Stimulated activated CD4-positive, alpha-beta T cell treated with anti-CD3 and anti-CD28 coated beads, Interleukin-1b, Interleukin-23, amount 100 ng/mL, for 24 hours (primary cell): ENCODE measurements at places on chromosomes 1 and 21.

GRCh38 chr1:228517655-228518054, 30.5 kb downstream of the RNF187 start:
- no peak for DNase-seq

- DNase-seq: no peak
These were observed 34.4 kb upstream of the NRDC start for GRCh38 chr1:51912881-51913280.

- DNase-seq: no peak
These were observed 1.2 kb downstream of the RSRP1 start for GRCh38 chr1:25245809-25246599.

DNA sequence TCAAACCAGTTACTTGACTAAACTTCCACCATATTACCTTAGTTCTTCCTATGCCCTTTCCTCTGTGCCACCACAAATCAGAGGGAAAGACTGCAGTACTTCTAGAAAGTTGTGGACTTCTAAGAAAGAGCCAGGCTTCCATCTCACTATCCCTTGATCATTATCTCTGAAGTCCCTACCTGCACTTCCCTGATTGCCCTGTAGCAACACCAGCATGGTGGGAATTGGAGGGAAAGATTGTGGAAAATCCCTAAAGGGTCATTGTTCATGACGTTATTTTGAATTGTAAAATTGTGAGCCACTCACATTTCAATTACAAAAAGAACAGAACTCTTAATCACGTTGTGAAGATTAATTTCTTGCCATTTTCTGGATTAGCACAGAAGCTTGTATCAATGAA, 23.4 kb upstream of the KIAA1614 start:
- DNase-seq: no peak

DNA sequence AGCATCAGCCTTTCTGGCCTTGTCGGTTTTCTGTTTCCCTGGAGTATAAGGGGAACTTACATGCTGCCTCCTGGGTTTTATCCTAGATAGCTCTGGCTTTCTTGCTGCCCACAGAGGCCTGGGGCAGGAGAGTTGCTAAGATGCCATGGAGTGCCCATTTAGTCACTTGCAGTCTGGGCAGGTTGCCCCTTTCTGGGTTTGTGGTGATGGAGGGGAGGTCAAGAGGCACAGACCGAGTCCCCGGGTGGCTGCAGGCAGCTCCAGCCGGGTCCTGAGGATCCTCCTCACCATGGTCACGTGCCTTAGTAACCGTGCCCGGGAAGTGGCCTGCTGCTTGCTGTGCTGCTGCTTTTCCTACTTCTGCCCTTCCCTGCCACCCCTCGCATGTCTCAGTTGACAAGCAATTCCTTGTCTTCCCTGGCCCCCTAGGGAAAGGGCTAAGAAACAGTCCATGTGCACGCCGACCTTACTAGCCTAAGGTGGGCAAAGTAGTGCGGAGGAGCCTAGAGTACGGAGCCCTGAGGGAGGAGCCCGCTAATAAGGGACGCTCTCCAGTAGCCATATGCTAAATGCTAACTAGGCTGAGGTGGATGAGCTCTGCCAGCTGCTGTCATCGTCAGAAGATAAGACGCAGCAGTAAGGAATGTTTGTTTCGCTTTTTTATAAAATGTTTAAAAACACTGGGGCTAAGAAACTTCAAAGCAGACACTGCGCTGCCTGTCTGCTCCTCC, 34.8 kb downstream of the CLCA1 start:
- no peak for DNase-seq

GRCh38 chr1:63663301-63663700, 70.1 kb downstream of the PGM1 start:
- DNase-seq: no peak

GRCh38 chr1:176719447-176719846, 256.5 kb downstream of the PAPPA2 start:
- DNase-seq: no peak

DNA sequence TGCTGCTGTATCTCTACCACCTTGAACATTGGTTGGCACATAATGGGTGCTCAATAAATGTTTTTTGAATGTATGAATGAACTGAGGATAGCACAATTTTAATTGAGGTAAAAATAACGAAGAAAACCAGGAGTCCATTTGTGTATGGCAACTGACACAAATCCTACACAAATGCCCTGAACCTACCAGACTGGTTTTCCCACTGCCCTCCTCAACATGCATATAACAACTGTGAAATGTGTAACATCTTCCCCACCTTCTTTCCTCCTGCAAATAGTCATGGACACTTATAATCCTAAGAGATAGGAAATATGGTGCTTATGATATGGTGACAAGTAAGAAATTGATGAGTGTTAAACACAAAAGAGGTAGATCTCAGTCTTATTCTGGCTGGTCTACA, 9.9 kb upstream of the LMO4 start:
- DNase-seq: no peak

- DNase-seq: no peak
These were observed 3.1 kb downstream of the C1orf198 start for GRCh38 chr1:230865062-230865817.

- DNase-seq: no peak
These were observed 10.1 kb downstream of the CCDC27 start for GRCh38 chr1:3762151-3762872.

GRCh38 chr21:30340714-30341573, 3.5 kb upstream of the KRTAP27-1 start:
- DNase-seq: no peak

GRCh38 chr1:26287033-26287711, 7.3 kb downstream of the SH3BGRL3 start:
- DNase-seq: no peak

DNA sequence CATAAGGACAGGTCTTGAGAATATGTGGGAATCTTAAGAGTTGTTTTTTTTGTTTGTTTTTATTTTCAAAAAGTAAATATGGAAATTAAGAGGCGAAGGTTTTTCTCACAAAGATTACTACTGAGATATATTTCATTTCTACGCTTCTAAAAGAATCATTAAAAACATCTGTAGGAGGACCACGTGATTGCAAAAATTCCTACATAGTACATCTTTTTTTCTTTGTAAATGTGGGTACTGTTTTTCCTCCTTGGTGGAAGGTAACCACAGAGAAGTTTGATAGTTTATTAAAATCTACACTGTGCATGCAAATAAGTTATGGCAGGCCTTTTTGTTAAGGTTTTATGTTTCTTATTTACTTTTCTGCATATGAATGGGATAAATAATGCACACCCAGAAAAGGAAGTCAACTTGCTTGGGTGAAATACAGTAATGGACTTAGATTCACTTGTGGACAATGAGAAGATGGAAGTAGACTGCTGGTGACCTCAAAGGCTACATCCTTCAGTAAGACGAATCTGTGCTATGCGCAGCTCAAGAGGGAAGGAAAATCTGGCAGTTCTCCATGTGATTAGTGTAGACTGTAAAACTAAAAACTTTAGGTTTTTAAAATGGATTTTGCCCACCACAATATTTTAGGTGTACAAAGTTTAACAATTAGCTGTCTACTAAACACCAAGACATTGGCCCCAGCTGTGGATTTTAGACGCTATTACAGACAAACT, 2.0 kb downstream of the AK5 start:
- no peak for DNase-seq

GRCh38 chr1:214660900-214661299, 57.9 kb downstream of the CENPF start:
- no peak for DNase-seq

DNA sequence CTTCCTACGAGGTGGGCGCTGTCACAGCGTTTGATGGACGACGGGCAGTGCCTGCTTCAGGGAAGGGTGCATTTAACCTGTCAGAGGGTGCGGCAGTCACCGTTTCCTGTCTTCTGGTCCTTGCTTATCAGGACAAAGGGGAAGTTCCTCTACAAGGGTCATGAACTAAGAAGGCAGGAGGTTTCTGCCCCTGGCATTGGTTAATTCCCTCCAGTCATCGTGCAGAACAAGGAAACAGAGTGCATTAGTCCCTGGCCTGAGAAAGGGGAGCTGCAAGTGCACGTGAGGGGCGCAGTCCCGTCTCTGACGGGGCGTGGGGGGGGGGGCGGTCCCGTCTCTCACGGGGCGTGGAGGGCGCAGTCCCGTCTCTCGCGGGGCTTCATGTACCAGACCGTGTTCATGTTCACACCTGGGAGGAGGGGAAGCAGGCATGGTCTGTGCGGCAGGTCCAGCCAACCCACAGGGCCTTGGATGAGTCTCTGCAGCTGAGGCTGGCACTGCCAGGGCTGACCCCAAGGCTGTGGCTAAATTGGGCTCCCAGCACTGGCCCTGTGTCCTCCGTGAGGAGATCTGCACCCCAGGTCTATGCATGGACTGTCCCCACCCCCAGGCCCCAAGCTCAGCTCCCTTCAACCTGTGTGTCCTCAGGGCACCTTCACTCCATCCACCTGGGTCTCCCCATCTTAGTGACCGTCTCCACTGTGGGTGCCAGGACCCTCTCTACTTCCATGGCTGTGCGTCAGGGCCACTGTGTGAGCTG, 89.2 kb upstream of the COL6A1 start:
- no peak for DNase-seq

DNA sequence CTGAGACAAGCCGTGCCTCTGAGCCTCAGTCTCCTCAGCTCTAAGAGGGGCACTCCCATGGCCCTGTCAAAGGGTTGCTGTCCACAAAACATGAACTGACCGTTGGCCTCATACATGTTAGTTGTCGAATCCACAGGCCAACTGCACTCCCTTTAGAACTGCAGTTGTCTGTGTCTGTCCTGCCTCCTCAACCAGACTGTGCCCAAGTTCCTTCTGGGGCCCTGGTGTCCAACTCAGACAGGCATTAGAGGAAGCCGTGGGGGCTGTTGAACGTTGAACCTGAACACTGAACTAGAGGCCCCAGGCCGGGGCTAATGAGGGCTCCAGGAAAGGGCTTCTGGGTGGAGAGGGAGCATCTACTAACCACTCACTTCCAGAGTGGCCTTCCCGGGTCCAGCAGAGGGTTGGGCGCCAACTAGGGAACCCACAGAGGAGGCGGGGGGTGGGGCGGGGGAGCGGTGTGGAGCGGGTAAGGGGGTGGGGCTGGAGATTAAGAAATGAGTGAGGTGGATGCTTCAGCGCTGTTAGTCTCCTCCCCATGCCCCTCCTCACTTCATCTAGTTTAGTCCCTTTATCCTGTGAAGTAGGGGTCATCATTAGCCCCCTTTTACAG, at the start of gene RAB42:
Gene RAB42 (plus strand): TSS at position 558 of the 613 bp plus-strand sequence. CDS start 247 bp downstream, outside the sequence.
- no peak for DNase-seq

GRCh38 chr21:44837537-44837936, 19.7 kb upstream of the SUMO3 start:
- DNase-seq: no peak

- DNase-seq: no peak
These were observed 45.8 kb downstream of the NR5A2 start for GRCh38 chr1:200073286-200073637.

DNA sequence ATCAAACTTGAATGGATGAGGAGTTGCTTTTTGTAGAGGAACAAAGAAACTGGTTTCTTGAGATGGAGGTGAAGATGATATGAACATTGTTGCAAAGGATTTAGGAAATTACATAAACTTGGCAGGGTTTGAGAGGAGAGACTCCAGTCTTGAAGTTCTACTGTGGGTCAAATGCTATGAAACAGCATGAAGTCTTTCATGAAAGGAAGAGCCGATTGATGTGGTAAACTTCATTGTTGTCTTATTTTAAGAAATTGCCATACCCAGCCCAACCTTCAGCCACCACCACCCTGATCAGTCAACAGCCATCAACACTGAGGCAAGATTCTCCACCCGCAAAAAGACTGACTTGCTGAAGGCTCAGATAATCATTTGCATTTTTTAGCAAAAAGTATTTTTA, 52.2 kb downstream of the SIPA1L2 start:
- no peak for DNase-seq

- DNase-seq: no peak
These were observed 19.8 kb downstream of the LMO4 start for GRCh38 chr1:87348341-87349019.

DNA sequence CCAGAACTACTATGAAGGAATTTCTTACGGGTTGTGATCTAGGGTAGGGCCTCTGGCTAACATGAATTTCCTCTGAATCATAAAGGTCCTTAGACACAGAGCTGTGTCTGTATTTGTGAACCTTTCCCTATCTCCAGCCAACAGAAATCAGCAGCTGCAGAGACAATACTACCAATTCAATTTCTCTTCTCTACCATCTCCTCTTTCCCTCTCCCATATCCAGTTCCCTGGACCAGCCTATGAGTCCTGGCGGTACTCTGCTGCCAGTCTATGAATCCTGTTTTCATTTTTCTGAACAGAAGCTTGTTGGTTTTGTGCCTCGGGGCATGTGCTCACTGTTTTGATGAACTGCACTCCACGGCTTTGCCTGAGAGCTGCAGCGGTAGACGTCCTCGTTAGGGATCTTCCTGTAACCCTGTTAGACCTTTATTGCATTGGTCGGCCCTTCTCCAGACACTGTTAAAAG, 458.0 kb upstream of the VAMP3 start:
- no peak for DNase-seq

- DNase-seq: no peak
These were observed 16.5 kb downstream of the NES start for GRCh38 chr1:156660752-156661112.

- DNase-seq: no peak
These were observed 61.6 kb upstream of the PPM1J start for GRCh38 chr1:112776688-112777087.

DNA sequence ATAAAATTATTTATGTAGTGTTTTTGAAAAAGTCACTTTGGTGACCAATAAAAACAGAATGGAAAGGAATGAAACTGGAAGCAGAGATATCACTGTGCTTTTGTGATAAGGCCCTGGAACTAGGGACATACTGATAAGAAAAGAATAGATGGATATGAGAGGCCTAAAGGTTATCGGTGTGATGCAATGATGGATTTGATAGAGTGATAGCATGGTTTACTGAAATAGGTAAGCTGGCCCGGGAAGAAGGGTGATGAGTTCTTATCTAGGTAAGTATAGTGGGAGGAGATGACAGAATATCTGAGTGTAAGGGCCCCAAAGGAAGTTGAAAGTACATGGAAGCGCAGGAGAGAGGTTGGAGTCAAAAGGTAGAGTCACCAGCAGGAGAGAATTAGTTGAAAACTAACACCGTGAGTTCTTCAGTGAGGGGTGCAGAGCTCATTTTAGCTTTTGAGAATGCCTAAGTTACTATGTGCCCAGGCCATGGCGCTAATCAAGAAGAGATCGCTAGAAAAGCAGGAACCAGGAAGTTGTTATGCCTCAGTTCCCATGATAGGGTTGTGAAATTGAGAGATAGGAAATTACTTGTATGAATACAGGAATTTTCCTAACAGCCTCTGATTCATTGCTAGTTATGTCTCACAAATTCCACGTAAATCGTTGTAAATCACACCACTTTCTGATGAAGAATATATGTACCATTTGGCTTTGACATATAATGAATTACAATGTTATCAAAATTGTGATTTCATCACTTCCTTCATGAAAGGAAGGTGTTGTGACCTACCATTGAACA, 115.3 kb downstream of the PLA2G4A start:
- no peak for DNase-seq

- DNase-seq: no peak
These were observed 52.1 kb downstream of the MIGA1 start for GRCh38 chr1:77831566-77831965.

DNA sequence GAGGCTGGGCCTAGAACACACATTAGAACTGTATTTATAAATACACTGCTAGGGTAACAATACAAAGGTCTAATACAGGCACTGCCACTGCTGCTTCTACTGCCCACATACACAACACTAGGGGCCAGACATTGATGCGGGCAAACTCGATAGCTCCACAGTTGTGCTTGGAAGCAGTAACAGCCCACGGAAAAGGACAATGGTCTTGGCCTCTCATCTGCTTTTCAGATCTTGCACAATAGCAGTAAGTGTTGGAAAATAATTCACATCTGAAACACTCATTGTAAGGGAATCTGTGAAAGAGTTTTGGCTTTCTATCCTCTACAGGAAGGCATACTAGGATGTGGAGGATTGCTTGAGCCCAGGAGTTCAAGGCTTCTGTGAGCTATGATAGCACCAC, 6.9 kb upstream of the SPOCD1 start:
- no peak for DNase-seq
